ENCODE measurements at places on chromosomes 4 and X.

- DNase-seq = no peak
These were observed 104.9 kb upstream of the DHX15 start for GRCh38 chr4:24689212-24689611.

- DNase-seq = no peak
These were observed 75.1 kb downstream of the MXRA5 start for GRCh38 chrX:3271183-3271833.

DNA sequence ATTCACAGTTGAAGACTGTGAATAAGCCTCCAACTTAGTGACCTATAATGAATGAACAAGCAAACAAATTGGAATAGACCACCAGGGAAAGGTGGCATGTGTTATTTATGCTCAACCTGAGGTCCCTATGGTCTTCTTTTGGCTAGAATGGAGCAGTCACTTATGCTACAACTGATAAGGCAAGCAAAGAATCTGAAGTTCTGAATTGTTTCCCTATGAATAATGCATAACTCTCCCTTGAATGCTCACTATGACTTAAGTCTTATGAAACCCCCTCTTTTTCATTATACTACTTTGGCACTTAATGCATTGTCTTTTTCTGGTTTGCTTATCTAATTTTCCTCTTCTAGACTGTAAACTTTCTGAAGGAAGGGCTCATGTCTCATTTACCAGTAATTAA lies 2.6 kb downstream of the GIMD1 start:
- DNase-seq = no peak

- no peak for DNase-seq
These were observed 4.2 kb downstream of the TLL1 start for GRCh38 chr4:165877286-165877685.

DNA sequence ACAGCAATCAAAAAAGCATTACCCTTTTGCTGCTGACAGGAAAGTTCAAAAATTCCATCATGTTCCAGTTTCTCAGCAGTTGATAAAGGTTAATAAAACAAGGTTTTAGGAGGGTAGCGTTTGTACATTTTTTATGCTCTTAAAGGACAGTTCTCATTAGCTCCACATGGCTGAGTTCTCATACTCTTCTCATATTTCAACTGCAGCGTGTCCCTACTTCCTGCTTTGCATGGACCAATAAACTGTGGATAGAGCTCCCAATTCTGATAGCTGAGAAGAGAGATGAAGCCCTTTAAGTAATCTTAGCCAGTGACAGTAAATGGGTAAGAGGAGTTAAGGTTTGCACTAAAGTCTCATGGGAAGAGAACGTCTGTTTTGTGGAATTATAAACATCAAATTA lies 53.5 kb downstream of the SPANXA2 start:
- DNase-seq = no peak

DNA sequence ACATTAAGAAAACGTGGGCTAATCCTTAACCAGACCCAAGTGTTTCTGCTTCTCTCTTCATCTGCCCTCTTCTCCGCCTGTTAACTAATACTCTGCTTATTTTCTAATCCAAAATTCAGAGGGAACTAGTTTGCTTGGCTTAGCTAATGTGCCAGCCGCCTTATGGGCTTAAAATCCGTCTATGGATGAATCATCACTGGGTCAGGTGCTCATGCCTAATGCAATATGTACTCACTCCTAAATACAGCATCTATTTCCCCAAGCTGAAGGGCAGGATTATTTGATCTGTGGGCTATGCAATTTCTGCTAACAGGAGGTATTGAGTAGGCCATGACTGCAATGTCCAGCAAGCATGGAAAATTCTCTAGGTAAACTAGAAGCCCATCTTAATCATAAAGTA lies 12.4 kb downstream of the DYNLT3 start:
- no peak for DNase-seq

DNA sequence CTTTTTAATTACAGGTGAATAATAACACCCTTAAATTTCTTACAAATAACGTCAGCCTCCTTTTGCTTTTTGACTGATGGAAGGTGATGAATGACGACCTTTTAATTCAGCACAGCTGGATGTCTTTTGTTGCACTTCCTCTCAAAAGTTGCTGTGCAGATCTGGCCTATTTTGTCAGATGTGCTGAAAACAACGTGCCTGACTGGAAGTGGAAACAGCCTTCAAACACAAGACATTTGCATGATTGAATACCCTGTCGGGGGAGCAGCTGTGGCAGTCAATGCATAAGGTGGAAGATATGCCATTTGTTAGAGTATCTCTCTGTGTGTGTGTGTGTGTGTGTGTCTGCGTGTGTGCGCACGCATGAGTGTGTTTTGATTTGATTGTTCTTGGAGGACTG lies 579.7 kb downstream of the SPRY1 start:
- no peak for DNase-seq

DNA sequence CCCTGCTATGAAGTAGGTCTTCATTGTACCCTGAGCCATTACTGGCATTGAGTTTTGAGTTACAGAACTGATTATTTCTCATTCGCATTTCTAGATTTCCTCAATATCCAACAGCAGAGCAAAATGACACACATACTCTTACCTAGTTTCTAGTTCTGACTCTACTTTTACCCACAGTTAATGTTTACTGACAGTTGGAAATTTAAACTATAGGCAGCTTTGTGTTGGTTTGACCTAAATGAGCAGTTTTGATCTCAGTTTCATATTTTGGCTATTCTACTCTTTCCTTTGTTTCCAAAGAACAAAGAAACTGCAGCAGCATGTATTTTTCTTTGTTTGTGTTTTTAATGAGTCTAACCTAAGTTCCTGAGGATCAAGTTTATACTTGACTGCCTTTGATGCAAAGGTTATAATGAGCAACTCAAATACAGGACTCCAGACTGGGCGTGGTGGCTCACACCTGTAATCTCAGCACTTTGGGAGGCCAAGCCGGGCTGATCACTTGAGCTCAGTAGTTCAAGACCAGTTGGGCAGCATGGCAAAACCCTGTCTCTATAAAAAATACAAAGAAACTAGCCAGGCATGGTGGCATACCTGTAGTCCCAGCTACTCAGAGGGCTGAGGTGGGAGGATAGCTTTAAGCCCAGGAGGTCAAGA lies 30.4 kb downstream of the TXK start:
- DNase-seq = no peak

- no peak for DNase-seq
These were observed 126.5 kb downstream of the GASK1B start for GRCh38 chr4:158046345-158046744.

DNA sequence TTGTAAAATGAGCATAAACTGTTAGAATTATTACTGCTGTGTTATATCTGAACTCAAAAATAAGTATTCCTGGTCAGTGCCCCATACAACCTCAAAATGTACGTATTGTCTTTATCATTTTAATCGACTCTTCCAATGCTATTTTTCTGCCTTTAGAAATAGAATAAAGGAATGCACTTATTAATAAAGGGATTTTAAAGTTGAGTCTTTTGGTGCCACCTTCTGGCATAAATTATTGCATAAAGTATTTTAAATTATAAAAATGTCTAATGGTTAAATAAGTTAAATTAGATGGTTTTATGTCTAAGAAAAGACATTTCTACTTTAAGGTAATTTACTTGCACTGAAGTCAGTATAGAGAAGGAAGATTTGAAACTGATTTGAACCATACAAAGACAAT lies 424.0 kb upstream of the NDST4 start:
- no peak for DNase-seq

Measured in activated T-cell treated with anti-CD3 and anti-CD28 coated beads for 48 hours (primary cell).